Prostate gland (tissue), 2 donors: ENCODE measurements at places on chromosomes 16 and 17. TPM values are rescaled to one million over a fixed set of nuclear protein-coding genes. Genes with fewer than 3 reads are reported as not detected.

MIEF2 gene
- 28.7 TPM for total RNA-seq

HOXB6 gene
- total RNA-seq: 0.27 TPM

- DNase-seq: no peak
These were observed 18.4 kb downstream of the SOX9 start for GRCh38 chr17:72139212-72139611.

GRCh38 chr17:47703191-47703591 lies 9.2 kb downstream of the TBKBP1 start:
- no peak for DNase-seq

- DNase-seq: no peak
These were observed 106.3 kb upstream of the PMFBP1 start for GRCh38 chr16:72278301-72278700.

DNA sequence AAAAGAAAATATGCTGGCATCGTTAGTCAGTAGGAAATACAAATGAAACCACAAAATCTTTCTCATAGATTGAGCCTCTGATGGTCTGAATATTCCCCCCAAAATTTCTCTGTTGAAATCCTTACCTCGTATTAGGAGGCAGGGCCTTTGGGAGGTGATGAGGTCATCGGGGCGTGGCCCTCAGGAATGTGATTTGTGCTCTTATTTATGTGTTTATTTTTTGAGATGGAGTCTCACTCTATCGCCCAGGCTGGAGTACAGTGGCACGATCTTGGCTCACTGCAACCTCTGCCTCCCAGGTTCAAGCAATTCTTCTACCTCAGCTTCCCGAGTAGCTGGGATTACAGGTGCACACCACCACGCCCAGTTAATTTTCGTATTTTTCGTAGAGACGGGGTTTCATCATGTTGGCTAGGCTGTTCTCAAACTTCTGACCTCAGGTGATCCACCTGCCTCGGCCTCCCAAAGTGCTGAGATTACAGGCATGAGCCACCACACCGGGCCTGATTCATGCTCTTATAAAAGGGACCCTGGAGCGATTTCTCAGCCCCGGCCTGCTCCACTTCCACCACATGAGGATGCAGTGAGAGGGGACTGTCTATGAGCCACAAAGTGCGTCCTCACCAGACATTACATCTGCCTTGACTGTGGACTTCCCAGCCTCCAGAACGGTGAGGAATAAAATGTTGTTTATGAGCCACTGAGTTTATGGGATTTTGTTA lies 53.1 kb downstream of the DNAH17 start:
- no peak for DNase-seq

CLDN7 gene
- 42.0 TPM for total RNA-seq

GRCh38 chr17:13646411-13646810 lies 44.7 kb upstream of the HS3ST3A1 start:
- DNase-seq: no peak
